ENCODE measurements at places on chromosomes 13 and 19. TPM values are rescaled to one million over a fixed set of nuclear protein-coding genes. Genes with fewer than 3 reads are reported as not detected.

GRCh38 chr19:1862068-1862423 lies 1.3 kb downstream of the KLF16 start:
- no peak for DNase-seq

LGALS14 gene
- polyA plus RNA-seq = not detected

GRCh38 chr13:94938124-94938523 lies 225.8 kb upstream of the SOX21 start:
- DNase-seq = no peak

DNA sequence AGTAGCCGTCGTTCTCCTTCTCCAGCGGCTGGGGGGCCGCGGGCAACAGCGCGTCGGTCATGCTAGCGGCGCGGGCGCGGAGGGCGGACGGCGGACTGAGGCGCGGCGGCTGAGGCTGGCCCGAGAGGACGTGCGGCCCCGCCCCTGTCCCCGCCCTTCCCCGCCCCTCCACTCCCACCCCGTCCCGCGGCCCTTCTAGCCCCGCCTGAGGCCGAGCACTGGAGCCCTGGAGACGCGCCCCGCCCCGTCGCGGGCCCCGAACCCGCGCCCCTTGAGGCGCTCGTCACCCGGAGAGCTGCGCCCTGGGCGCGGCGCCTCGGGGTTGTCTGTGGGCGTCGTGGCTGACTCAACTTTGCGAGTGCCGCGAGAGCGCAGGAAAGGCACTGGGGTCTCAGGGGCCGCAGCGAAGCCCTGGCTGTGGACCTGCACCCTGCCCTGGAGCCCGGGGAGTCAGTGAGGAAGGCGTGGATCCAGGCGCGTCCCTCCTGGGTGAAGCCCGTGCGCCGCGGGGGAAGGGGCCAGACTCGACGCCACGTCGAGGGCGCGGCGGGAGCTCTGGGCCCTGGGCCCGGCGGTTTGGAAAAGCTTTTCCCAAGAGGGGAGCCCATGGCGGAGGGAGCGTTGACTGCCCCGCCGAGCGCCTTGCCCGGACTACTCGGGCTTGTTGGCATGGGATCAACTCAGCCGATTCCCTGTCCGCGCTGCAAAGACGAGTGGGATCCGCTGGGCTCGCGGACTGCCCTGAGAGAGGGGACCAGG lies at the start of gene RHPN2:
TSS of gene RHPN2 (minus strand) at position 97 of the 759 bp plus-strand sequence. CDS start at position 61, 36 bp downstream.
- peak; percentile 85 for DNase-seq

GRCh38 chr19:16446724-16447368 lies 24.9 kb downstream of the EPS15L1 start:
- peak; percentile 83 for DNase-seq

- no peak for DNase-seq
These were observed 877 bp upstream of the N4BP2L1 start for GRCh38 chr13:32428581-32429432.

DNA sequence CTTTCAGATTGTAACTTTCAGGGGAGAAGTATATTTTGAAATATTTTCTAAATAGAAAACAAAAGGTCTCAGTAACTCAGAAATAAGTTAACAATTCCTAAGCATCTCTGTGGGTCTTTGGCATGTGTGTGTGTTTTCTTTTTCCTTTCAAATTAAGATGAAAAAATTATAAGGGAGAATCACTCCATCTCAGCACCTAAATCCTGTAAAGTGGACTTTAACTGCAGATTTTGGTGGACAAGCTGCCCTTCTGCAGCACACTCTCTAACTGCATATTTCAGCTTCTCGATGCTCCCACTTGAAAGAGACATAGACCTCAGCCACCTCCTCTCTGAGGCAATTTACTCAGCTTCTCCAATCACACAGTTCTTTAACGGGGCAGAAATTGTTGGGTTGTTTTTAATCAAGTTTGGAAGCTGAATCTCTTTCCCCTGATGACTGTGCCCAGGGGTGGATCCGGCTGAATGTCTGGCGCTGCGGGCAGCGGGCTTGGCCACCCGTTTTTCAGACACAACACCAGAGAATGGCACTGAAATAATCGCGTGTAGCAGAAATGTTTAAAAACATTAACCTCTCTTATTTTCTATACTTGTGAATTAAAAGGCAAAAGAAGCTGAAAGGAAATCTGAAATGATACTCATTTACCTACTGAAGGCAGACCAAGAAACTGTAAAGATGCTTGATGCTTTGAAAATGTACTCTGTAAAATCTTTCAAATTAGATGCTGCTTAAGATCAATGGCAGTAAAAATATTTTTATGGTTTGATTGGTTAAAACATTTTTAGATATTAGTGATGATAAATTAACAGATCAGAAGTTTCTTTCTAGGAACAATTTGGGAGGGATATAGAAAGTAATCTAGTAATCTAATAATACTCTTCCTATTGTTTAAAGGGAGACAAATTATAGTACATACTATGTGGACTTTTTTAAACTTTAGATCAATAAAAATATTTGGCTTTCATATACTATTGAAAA lies 12.4 kb downstream of the ZIC2 start:
- peak; percentile 3 for DNase-seq

DNA sequence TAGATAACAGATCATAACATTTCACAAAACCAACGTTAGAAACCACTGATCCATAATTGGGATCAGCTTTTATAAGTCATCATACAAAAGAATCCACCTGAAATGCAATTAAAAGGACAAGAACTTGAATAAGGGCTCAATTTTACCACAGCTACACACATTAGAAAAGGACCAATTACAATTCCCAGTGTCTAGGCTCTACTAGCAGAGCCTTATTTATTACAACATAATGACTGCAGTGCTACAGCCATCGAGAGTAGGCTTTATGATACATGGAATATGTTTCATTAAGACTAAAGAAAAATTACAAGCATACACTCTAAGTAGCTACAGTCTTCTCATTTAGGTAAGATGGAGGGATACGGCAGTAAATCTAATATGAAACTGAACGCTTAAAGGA lies 2.9 kb downstream of the RBM26 start:
- no peak for DNase-seq

GRCh38 chr13:24997367-24997967 lies 98.5 kb upstream of the PABPC3 start:
- DNase-seq = peak; percentile 19

- peak; percentile 31 for DNase-seq
These were observed 2.1 kb downstream of the NECTIN2 start for GRCh38 chr19:44848036-44848811.

Data from left lung (tissue), 14 donors.